ENCODE measurements at places on chromosomes 1 and 21.

GRCh38 chr1:34050709-34051485 lies 114.1 kb downstream of the CSMD2 start:
- no peak for DNase-seq

DNA sequence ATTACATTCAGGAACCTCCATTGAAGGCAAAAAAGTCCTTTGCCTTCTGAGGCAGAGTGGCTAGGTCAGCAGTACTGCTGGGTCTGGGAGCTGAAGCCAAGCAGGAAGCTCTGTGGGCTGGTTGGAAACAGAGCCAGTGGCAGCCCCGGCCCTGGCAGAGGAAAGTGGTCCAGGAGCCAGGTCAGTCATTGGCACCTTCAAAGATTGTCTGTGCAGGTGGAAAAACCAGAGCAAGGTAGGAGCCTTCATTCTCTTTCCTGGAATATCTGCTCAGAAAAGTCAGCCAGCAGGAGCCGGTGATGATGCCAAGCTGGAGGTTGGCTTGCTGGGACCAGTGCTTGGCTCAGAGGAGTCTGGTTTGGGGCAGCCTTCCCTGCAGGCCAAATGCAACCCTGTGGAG lies 12.5 kb upstream of the DISP3 start:
- DNase-seq = no peak

- DNase-seq = peak; percentile 20
Observed at GRCh38 chr21:24895885-24896734, 711.2 kb downstream of the MRPL39 start.

- no peak for DNase-seq
Observed at GRCh38 chr1:85798419-85798818, 90.2 kb upstream of the ZNHIT6 start.

DNA sequence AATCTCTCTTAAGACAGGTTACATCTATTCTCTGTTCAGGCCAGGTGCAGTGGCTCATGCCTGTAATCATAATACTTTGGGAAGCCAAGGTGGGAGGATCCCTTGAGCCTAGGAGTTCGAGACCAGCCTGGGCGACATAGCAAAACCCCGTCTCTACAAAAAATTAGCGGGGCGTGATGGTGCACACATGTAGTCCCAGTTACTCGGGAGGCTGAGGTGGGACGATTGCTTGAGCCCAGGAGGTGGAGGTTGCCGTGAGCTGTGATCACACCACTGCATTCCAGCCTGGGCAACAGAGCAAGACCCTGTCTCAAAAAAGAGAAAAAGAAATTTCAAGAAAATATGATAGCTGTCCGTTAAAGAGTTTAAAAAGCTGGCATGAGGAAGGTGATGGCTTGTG lies 43.0 kb downstream of the UBE4B start:
- no peak for DNase-seq
